NCI-H1092 (cell line): ENCODE measurements at places on chromosomes 2 and 18.
A peak's percentile ranks its signal among the peaks of the same experiment; 100 is the strongest.

GRCh38 chr2:25831746-25832449 lies 46.4 kb downstream of the ASXL2 start:
- no peak for DNase-seq

- no peak for DNase-seq
These were observed 26.7 kb downstream of the ATOH8 start for GRCh38 chr2:85780316-85781012.

- DNase-seq = peak; percentile 83
These were observed 365 bp upstream of the KHK start for GRCh38 chr2:27086090-27086723.

DNA sequence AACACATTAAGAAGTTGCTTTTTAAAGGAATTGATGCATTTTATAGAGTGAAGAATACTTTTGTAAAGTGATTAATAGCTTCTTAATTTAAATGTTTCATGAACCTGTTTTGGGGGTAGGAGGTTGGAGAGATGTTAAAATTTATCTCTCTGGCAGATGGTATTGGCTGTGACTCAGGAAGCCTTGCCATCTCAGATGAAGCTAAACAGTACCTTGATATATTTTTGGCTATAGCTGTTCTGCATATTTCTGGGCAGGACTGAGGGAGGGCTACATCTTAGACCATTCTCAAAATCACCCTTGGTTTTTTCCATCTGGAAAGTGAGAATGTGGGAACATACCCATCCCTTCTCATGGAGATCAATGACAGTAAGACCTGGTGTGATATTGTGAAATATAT lies 13.4 kb downstream of the CAPN14 start:
- no peak for DNase-seq

DNA sequence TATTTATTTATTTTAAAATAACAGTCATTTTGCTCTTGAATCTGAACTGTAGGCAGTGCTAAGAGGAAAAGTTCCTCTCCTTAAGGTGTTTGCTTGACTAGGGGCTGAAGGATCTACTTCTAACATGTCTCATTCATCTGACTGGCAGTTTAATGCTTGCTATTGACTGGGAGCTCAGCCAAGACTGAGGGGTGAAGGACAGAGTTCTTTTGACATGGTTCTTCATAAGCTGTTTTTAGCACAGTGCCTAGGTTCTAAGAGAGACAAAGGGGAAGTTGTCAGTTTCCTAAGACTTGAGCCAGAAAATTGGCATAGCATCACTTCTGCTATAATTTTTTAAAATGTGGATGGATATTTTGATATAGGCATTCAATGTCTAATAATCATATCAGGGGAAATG lies 73.0 kb downstream of the COMMD1 start:
- no peak for DNase-seq

DNA sequence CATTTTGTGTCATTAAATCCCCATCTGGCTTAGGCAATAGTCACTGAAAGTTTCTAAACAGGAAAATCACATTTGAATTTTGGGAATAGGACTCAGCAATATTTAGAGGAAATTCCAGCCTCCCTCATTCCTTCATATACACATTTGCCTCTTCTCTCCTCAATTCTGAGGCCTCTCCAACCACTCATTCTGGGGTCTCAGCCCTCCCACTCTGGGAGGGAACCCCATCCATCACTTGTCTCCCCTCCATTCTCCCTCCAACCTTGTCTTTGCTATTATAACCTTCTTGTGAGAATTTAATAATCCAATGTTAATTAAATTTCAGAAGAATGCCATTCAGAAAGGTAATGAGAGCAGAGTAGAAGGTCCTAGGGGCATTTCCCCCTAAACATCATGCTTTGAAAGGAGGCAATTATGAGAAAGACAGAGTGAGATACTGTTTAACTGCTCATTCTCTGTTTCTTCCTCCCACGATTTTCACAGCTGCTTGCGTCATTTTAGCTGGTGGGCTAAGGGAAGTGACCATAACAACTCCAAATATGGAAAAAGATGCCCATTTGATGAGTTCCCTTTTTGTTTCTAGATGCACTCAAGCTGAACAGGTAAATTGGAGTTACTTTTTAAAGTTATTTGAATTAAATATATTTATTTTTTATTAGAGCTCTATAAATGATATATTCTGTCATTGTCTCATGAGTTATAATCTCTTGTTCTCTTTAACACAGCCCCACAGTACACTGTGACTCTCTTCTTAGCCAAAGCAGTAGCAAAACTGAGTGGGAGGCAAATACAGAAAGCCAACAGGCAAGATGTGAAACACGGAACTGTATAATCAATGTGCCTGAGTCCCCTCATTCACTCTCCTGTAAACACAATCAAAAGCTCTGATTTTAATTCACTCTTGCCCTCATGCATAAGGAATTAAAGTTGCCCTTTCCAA lies 135.1 kb downstream of the DLGAP1 start:
- DNase-seq = no peak

DNA sequence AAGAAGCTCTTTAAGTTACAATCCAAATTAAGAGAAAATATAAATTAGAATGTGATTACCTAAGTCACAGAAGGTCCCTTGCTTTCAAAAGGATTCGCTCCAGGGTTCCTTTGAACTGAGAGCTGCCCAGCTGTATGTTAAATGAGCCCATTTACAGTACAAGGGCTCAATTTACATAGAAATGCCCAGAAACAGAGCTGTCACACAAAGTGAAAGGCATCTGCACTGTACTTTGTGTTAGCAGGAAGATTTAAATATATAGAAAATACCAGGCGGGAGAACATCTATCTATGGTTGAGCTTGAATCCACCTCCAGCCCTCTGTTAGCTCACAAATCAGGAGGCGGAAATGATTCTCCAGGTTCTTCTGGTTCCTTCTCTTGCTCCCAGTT lies 272.9 kb downstream of the PAX3 start:
- no peak for DNase-seq

GRCh38 chr2:188601391-188601790 lies 309.7 kb downstream of the GULP1 start:
- DNase-seq = no peak

DNA sequence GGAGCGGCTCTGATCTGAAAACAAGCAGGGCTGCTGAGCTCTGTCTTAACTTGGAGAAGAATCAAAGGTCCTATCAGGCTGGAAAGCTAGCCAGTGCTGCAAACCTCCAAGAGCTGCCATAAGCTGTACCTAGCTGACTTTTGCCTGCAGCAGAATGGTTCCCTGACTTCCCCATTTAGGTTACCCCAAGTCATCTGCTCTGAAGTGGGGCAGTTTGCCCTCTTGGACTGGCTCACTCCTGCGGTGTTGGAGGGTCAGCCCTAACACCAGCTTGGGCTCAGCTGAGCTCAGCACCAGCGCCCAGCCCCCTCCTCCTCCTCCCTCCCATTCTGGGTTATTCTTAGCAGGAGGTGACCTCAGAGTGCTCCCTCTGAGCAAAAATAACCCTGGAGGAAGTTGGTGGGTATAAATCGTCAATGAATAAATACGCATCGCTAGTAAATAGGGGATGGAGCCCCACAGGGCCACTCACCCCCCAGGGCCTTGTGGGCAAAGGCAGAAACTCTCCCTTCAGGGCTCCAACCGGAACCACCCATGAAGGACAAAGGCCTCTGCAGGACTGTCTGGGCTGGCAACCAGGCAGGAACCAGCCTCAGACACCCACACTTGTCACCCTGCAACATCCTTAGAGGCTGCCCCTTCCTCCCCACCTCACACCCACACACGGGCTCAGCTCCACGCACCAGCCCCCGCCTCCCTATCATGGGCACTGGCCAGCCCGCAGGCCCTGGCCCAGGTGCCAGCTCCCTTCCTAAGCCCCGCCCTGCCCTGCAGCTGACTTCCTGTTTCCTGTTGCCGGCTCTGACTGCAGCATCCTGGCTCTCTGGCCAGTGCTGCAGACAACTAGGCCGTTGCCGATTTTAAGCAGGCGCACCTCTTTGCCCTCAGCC lies 46.9 kb downstream of the DNMT3A start:
- peak; percentile 54 for DNase-seq

DNA sequence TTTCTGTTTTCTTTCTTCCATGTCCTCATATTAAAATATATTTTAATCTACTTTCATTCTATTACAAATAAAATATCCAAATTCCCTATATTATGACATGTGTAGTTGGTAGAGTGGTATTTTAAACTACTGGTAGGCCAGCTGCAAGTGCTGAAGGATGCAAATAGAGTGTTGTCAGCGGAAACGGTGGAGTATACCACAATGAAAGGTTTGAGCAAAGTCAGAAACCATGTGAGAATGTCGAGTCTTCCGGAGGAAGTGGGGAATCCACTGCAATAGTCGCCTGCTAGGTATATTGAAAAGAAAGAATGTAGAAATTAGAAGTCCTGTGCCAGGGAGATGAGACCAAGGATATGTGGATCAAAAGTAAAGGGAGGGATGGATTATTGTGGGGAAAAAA lies 373.9 kb downstream of the DSEL start:
- no peak for DNase-seq
